Left renal cortex interstitium (tissue), 4 donors: ENCODE measurements at places on chromosomes 6 and 20. TPM values are rescaled to one million over a fixed set of nuclear protein-coding genes. Genes with fewer than 3 reads are reported as not detected.

The PABPC1L gene
- 25.2 TPM for polyA plus RNA-seq

The CDK5RAP1 gene
- 39.8 TPM for polyA plus RNA-seq

The TRAPPC3L gene
- 0.34 TPM for polyA plus RNA-seq

GRCh38 chr6:5250451-5250850 is 10.3 kb downstream of the LYRM4 start:
- no peak for DNase-seq

DNA sequence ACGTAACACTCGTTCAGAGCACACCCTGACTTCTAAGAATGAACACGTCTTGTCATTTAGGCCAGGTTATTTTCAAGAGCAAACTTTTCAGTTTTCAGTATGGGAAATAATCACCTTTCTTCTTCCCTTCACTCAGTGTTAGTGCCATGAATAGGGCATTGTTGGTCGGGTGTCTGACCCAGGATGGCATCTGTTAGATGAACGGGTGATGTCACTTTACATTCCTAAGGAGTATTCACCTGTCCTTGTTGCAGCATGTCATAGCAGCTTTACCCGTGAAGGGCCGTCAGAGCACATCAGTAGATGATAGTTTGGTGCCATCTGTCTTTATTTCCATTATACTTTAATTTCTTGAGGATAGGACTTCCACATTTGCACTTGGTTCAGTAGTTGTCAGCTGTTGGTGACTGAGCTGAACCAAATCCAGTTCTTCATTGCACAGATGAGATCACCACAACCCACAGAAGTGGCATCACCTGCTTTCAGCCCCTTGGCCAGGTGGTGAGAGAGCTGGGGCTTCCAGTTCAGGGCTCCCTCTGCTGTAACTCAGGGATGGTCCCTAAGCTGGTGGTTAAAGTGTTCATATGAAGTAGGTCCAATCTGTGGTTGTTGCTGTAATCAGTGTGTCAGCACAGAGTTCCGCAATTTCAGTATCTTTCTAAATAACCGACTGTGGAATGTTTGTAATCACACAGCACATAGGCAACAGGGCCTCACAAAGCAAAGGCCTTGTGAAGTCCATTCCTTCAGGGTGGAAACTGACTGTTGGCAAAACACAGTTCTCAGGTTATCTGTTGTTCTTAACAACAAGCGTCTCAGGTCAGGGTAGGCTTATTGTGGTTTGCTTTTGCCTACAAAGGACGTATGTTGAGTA is 68.2 kb downstream of the FAM120B start:
- no peak for DNase-seq

DNA sequence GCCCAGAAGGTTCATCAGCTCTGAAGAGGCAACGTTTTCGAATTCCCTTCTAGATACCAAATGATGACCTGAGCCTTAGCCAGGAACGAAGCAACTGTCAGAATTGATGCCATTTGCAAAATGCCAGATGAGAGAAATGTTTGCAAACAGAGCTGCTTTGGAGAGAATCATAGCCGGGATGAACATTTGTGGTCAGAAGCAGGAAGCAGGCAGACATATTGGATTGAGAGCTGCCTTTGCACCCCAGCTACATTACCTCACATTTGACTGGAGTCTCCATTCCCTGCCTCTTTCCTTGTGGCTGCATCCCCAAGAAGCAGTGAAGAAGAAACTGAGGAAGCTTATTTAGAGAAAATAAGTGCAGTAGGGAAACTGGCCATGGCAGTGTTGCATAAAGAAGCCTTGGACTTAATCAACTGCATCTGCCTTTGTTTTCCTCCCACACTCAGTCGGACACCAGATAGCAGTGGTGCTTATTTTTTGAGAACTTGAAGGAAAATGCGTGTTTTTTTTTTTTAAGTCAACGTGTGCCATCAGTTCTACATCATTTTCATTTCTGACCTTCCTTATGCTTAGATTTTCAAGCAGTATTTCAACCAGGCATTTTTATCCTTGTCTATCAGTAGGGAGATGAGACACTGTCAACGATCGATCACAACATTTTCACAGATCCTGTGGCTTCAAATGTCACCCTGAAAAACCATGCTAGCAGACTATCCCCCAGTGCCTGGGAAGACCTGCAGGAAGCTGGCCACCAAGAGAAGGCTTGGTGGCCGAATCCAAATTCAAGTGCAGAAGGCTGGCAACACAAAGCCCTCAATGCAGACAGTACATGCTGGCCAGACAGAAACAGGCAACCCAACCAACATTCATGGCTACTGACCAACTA is 541.2 kb upstream of the JARID2 start:
- DNase-seq = no peak

- no peak for DNase-seq
Measured at GRCh38 chr20:22687676-22688349, 103.4 kb upstream of the FOXA2 start.

DNA sequence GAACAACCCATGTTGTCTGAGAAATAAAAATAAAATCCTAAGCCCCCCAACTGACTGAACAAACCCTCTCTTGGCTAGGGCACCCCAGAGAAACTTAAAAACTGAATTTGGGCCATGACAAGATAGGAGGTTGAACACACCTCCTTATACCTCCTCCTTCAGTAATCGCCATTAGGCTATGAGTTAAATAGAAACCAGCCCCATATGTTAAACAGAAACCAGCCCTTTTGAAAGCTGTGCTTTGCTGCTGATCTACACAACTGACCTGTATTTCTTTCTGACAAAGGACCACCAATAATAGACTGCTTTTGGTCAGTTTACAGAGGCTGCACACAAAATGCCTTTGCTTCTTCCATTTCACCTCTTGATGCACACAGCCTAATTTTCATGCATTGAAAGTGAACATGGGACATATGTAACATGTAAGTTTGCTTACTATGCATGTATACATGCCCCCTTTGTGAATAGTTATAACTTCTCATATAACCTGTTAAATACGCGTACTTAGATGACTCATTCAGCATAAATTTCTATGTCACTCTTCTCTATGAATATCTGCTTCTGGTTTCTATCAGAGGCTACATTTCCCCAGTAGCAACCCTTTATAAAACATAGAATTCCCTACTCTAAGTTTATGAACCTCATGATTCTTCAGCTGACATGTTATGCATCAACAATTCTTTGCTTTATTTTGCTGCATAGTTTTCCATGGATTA is 462.9 kb downstream of the COL12A1 start:
- no peak for DNase-seq
